ENCODE measurements at places on chromosomes 4 and X.

- DNase-seq = no peak
Observed at GRCh38 chr4:134470544-134470943, 269.0 kb upstream of the PABPC4L start.

- no peak for DNase-seq
Observed at GRCh38 chr4:158970812-158971211, 132.1 kb upstream of the RAPGEF2 start.

DNA sequence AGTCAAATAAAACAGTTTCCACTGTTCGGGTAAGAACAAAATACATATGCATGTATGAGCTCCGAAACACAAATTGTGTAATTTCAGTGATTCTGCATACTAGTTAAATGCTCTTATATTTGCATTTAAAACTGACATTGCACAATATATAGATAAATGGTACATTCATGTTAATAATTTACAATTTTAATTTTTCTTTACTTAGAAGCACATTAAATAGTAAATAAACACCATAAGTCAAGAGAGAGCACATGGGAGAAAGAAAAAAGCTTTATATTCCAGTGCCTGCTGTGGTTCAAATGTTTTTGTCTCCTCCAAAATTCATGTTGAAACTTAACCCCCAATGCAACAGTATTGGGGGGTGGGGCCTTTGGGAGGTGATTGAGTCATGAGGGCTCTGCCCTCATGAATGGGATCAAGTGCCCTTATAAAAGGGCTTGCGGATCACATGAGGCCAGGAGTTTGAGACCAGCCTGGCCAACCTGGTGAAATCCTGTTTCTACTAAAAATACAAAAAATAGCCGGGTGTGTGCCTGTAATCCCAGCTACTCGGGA lies 322.9 kb downstream of the BCOR start:
- DNase-seq = no peak

GRCh38 chr4:147463065-147463464 lies 17.8 kb upstream of the EDNRA start:
- no peak for DNase-seq

GRCh38 chr4:131304686-131305085 lies 1844.4 kb upstream of the PCDH10 start:
- no peak for DNase-seq

GRCh38 chr4:21092531-21092930 lies 392.3 kb downstream of the PACRGL start:
- DNase-seq = no peak

GRCh38 chr4:99853190-99853589 lies 36.6 kb downstream of the DAPP1 start:
- DNase-seq = no peak

- DNase-seq = no peak
Observed at GRCh38 chr4:107709916-107710315, 10.1 kb downstream of the PAPSS1 start.

GRCh38 chr4:184845367-184846021 lies 19.7 kb upstream of the ACSL1 start:
- no peak for DNase-seq

Measured in stimulated activated CD8-positive, alpha-beta memory T cell treated with anti-CD3 and anti-CD28 coated beads, Interleukin-15, amount 100 ng/mL, for 4 hours (primary cell).